PC-9 (cell line): ENCODE measurements at places on chromosomes 3 and 15. TPM values are rescaled to one million over a fixed set of nuclear protein-coding genes. Genes with fewer than 3 reads are reported as not detected.
A peak's percentile ranks its signal among the peaks of the same experiment; 100 is the strongest.

GRCh38 chr3:36197151-36197550, 183.2 kb upstream of the STAC start:
- H3K27me3 ChIP-seq: no peaks in the 10 kb centered on the region
- no peaks in the 10 kb centered on the region for H3K36me3 ChIP-seq
- H3K4me3 ChIP-seq: no peak overlapping the region
- no peak overlapping the region for H3K27ac ChIP-seq

GRCh38 chr3:184563941-184564684, 2.5 kb downstream of the EPHB3 start:
- no peak overlapping the region for H3K4me3 ChIP-seq
- H3K36me3 ChIP-seq: no peaks in the 10 kb centered on the region
- DNase-seq: no peak
- peaks cover 57% of the 10 kb centered on the region for H3K4me1 ChIP-seq
- no peak overlapping the region for H3K27ac ChIP-seq

- H3K36me3 ChIP-seq: no peaks in the 10 kb centered on the region
- no peak overlapping the region for H3K27ac ChIP-seq
- H3K27me3 ChIP-seq: no peaks in the 10 kb centered on the region
- no peak for DNase-seq
- H3K4me1 ChIP-seq: peaks cover 26% of the 10 kb centered on the region
These were observed 2.9 kb downstream of the ACY1 start for GRCh38 chr3:51986010-51986947.

DNA sequence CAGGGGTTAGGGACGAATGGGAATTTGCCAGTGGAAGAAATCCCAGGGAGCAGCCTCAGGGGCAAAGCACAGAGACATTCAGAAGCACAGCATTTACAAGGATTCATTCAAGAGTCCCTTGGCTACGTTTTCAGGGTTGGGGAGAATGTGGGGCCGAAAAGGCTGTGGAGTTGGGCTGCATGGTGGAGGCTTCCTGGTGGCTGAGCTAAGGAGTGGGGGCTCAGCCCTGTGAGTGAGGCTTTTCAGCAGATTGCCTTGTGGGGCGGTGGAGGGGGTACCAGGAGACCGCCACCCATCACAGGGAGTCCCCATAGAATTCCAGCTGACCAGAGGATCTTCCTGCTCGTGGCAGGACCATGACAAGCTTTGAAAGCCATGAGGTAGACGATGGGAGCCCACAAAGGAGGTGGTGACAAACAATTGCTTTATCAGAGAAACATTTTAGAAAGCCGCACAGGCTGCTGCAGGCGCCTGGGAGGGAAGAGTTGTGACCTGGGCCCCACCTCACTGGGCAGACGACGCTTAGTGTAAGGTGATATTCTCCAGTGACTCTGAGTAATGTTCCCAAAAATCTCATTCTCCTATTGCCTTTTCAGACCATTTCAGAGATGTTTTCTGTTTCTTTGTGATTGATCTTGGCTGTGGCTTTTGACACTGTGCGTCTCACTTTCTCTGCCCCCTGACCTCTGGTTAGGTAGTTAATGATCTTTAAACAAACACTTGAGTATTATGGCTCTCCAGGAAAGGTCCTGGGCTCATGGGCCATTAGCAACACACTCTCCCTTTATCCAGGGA, 128.0 kb downstream of the DNAJB8 start:
- H3K36me3 ChIP-seq: no peaks in the 10 kb centered on the region
- H3K27ac ChIP-seq: no peak overlapping the region
- peak; percentile 19 for DNase-seq
- peaks cover 34% of the 10 kb centered on the region for H3K4me1 ChIP-seq
- H3K4me3 ChIP-seq: no peak overlapping the region
- no peaks in the 10 kb centered on the region for H3K27me3 ChIP-seq

- H3K4me3 ChIP-seq: no peak overlapping the region
- no peaks in the 10 kb centered on the region for H3K36me3 ChIP-seq
- no peak overlapping the region for H3K27ac ChIP-seq
- H3K27me3 ChIP-seq: no peaks in the 10 kb centered on the region
- no peaks in the 10 kb centered on the region for H3K4me1 ChIP-seq
- DNase-seq: no peak
These were observed 133.7 kb upstream of the POU1F1 start for GRCh38 chr3:87410110-87410509.

GRCh38 chr15:42119446-42119760, 25.0 kb upstream of the PLA2G4D start:
- H3K27ac ChIP-seq: no peak overlapping the region
- no peak for DNase-seq
- H3K36me3 ChIP-seq: no peaks in the 10 kb centered on the region
- no peak overlapping the region for H3K4me3 ChIP-seq

DNA sequence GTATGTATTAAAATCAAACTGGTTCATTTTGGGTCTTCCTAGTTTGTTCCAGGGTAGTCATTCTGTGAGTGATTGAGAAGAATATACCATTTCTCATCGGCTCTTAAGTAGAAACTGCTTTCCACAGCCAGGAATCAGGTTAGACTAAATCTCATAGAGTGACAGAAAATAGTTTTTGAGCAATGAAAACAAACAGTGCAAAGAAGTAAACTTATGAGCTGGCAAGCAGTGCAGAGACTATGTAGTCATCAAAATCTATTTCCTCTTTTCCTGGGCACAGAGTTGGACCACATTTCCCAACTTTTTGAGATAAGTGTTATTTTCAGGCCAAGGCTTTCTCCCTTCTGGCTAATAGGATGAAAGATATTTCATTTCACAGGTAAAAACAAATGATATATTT, 66.5 kb downstream of the UBE3A start:
- H3K4me3 ChIP-seq: no peak overlapping the region
- H3K27me3 ChIP-seq: no peaks in the 10 kb centered on the region
- no peak overlapping the region for H3K27ac ChIP-seq
- H3K36me3 ChIP-seq: peaks cover 8% of the 10 kb centered on the region; the same call in 1 of the 2 replicates
- no peaks in the 10 kb centered on the region for H3K4me1 ChIP-seq
- DNase-seq: no peak

- no peaks in the 10 kb centered on the region for H3K36me3 ChIP-seq
- DNase-seq: no peak
- no peak overlapping the region for H3K27ac ChIP-seq
- H3K4me1 ChIP-seq: no peaks in the 10 kb centered on the region
- no peaks in the 10 kb centered on the region for H3K27me3 ChIP-seq
These were observed 15.4 kb downstream of the MYH15 start for GRCh38 chr3:108494906-108495531.

- no peak overlapping the region for H3K27ac ChIP-seq
- H3K4me3 ChIP-seq: no peak overlapping the region
- peaks cover 13% of the 10 kb centered on the region for H3K27me3 ChIP-seq
- no peaks in the 10 kb centered on the region for H3K4me1 ChIP-seq
These were observed 108.1 kb downstream of the PDZRN3 start for GRCh38 chr3:73516631-73517030.

GRCh38 chr15:49857496-49858475, 236.9 kb downstream of the DTWD1 start:
- DNase-seq: no peak
- no peaks in the 10 kb centered on the region for H3K36me3 ChIP-seq
- H3K4me1 ChIP-seq: no peaks in the 10 kb centered on the region

- peaks cover 52% of the 10 kb centered on the region for H3K4me1 ChIP-seq
- H3K27ac ChIP-seq: peak overlapping the region; percentile 63
- no peak overlapping the region for H3K4me3 ChIP-seq
- no peaks in the 10 kb centered on the region for H3K36me3 ChIP-seq
- peak; percentile 49 for DNase-seq
These were observed 203.0 kb downstream of the TIGIT start for GRCh38 chr3:114496874-114497273.

DNA sequence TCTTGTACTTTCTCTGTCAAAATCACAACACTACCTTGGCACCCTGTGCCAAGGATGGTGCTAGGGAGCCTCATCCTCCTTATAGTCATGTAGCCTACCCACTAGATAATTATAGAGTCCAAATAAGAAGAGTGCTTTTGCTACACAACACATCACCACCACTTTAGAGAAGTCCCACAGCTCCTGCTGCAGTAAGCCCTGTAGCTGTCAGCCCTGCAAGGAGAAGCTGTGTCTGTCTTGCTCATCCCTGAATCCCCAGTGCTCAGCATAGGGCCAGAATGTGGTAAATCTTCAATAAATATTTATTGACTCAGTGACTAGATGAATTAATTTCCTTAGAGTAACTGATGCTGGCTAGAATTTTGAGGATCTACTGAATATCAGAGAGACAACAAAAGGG, 190.8 kb downstream of the ZNF621 start:
- H3K36me3 ChIP-seq: no peaks in the 10 kb centered on the region
- no peak overlapping the region for H3K27ac ChIP-seq
- H3K4me1 ChIP-seq: no peaks in the 10 kb centered on the region; the same call in 1 of the 2 replicates
- H3K4me3 ChIP-seq: no peak overlapping the region
- no peak for DNase-seq

- no peak overlapping the region for H3K4me3 ChIP-seq
- H3K36me3 ChIP-seq: no peaks in the 10 kb centered on the region
- peaks cover 78% of the 10 kb centered on the region for H3K27me3 ChIP-seq
- no peaks in the 10 kb centered on the region for H3K4me1 ChIP-seq
These were observed 9.2 kb upstream of the ACAN start for GRCh38 chr15:88794001-88794400.

- H3K4me1 ChIP-seq: peaks cover 68% of the 10 kb centered on the region
- DNase-seq: peak; percentile 72
- H3K36me3 ChIP-seq: no peaks in the 10 kb centered on the region
- no peaks in the 10 kb centered on the region for H3K27me3 ChIP-seq
These were observed 17.6 kb upstream of the CYP11A1 start for GRCh38 chr15:74384881-74385643.

GRCh38 chr3:183534249-183534648, 21.3 kb downstream of the KLHL6 start:
- no peak for DNase-seq
- H3K27me3 ChIP-seq: no peaks in the 10 kb centered on the region
- no peak overlapping the region for H3K27ac ChIP-seq

- peak within 1 kb of the TSS; percentile 49; the same call in 1 of the 2 replicates for H3K27ac ChIP-seq
- no peaks in the 10 kb centered on the region for H3K36me3 ChIP-seq
- no peaks in the 10 kb centered on the region for H3K27me3 ChIP-seq
- H3K4me1 ChIP-seq: peaks cover 15% of the 10 kb centered on the region
These were observed at the start of gene RAD54L2 for GRCh38 chr3:51538459-51539290. Gene RAD54L2, plus strand, starts transcription at chr3:51538719. Its CDS starts 51,702 bp downstream, at chr3:51590421.

DNA sequence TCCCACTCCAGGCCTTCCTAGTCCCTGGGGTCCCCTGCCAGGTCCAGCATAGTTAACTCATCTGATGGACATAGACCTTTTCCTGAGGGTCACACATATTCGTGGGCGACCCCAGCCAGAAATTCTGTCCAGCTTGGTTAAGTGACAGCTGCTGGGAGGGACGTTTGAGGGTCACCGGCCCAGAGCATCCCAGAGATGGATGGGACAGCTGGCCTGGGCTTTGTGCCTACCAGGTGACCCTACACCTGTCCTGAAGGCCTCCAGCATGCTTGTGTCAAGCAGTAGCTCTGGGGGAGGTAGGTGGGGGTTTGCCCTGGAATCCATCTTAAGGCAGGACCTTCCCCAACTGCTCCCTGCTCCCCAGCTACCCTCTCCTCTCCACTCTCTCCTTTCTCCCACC, 9.1 kb upstream of the DAG1 start:
- H3K27me3 ChIP-seq: no peaks in the 10 kb centered on the region
- no peak for DNase-seq
- peaks cover 69% of the 10 kb centered on the region for H3K4me1 ChIP-seq

DNA sequence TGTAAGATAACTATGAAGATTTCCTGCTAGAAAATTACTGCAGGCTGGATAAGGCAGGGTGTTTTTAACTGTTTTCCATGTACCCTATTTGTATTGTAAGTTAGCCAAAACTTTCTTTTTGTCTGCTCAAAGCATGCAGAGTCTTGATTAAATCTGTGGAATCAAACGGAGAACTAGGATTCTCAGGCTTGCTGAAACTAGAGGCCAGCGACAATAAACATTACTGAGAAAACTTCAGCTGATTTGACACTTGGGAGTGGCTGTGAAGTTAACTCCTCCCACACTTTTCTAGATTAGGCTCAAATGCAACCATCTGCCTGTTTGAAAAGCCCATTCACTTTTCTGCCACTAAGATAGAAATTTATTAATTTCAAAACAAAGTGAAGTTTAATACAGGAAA, 153.2 kb upstream of the FRMD4B start:
- H3K4me1 ChIP-seq: no peaks in the 10 kb centered on the region
- H3K27me3 ChIP-seq: peaks cover 9% of the 10 kb centered on the region; the same call in 1 of the 2 replicates
- no peaks in the 10 kb centered on the region for H3K36me3 ChIP-seq
- no peak for DNase-seq
- H3K27ac ChIP-seq: no peak overlapping the region
- H3K4me3 ChIP-seq: no peak overlapping the region

- no peaks in the 10 kb centered on the region for H3K27me3 ChIP-seq
- H3K36me3 ChIP-seq: no peaks in the 10 kb centered on the region
- H3K4me1 ChIP-seq: no peaks in the 10 kb centered on the region
- H3K4me3 ChIP-seq: no peak overlapping the region
- DNase-seq: no peak
These were observed 1017.4 kb downstream of the SQOR start for GRCh38 chr15:46652266-46652665.

- H3K36me3 ChIP-seq: no peaks in the 10 kb centered on the region
- H3K27ac ChIP-seq: no peak overlapping the region
- no peak for DNase-seq
- no peak overlapping the region for H3K4me3 ChIP-seq
- H3K27me3 ChIP-seq: no peaks in the 10 kb centered on the region
These were observed 410.4 kb downstream of the TUSC7 start for GRCh38 chr3:117120014-117120413.

GRCh38 chr3:177439694-177440269, 242.5 kb upstream of the TBL1XR1 start:
- H3K27ac ChIP-seq: no peak overlapping the region
- no peaks in the 10 kb centered on the region for H3K36me3 ChIP-seq
- no peaks in the 10 kb centered on the region for H3K27me3 ChIP-seq

GRCh38 chr3:121167374-121168139, 259.6 kb downstream of the STXBP5L start:
- H3K4me3 ChIP-seq: no peak overlapping the region
- H3K4me1 ChIP-seq: no peaks in the 10 kb centered on the region
- H3K36me3 ChIP-seq: no peaks in the 10 kb centered on the region
- H3K27ac ChIP-seq: no peak overlapping the region
- H3K27me3 ChIP-seq: no peaks in the 10 kb centered on the region

DNA sequence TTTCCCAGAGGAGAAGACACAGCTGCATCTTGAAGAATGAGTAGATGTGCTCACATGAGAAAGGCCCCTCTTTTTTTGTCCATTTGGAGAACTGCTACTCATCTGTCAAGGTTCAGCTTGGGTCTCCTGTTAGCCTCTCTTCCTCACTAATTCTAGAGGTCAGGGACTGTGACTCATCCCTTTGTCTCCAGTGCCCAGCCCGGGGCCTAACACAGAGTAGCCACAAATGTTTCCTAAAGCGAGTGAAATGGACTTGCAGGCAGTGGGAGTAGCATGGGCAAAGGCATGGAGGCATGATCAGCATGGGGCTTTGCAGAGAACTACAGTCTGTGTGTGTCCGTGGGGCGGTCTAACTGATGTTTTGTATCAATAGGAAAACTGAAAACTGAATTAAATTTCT, 33.9 kb upstream of the MRPS22 start:
- no peak overlapping the region for H3K4me3 ChIP-seq
- no peaks in the 10 kb centered on the region for H3K36me3 ChIP-seq
- H3K27ac ChIP-seq: peak overlapping the region; percentile 58

- no peak overlapping the region for H3K4me3 ChIP-seq
- peak; percentile 97 for DNase-seq
- H3K36me3 ChIP-seq: no peaks in the 10 kb centered on the region
- H3K27me3 ChIP-seq: no peaks in the 10 kb centered on the region
- no peak overlapping the region for H3K27ac ChIP-seq
These were observed 153.7 kb upstream of the HES1 start for GRCh38 chr3:193982258-193982659.

Gene WDR93
- 1.1 and 1.8 TPM in 2 replicates for total RNA-seq

Gene GOLGA8H
- not detected in 2 replicates for total RNA-seq

Gene RASL12
- not detected in 2 replicates for total RNA-seq

Gene A4GNT
- not detected in 2 replicates for total RNA-seq

Gene PATL2
- total RNA-seq: 0.61 and 2.0 TPM in 2 replicates
